ENCODE measurements at places on chromosomes 7 and 10. TPM values are rescaled to one million over a fixed set of nuclear protein-coding genes. Genes with fewer than 3 reads are reported as not detected.

Gene HMX2
- 0.23 TPM for total RNA-seq

Gene RNF32
- total RNA-seq, result 1.9 TPM

Gene ANKRD16
- total RNA-seq, result 9.2 TPM

Gene KIF20B
- 11.6 TPM for total RNA-seq

Gene DOCK4
- 4.8 TPM for total RNA-seq

Gene ZNF425
- 1.3 TPM for total RNA-seq

Gene STEAP1B
- 0.20 TPM for total RNA-seq

Data from A549 treated with Mapracorat at 1 μM for 4 hours (cell line).